AG08396 (cell line): ENCODE measurements at places on chromosomes 6 and 20.

GRCh38 chr6:25630508-25631278, 21.3 kb upstream of the SCGN start:
- DNase-seq, result no peak

DNA sequence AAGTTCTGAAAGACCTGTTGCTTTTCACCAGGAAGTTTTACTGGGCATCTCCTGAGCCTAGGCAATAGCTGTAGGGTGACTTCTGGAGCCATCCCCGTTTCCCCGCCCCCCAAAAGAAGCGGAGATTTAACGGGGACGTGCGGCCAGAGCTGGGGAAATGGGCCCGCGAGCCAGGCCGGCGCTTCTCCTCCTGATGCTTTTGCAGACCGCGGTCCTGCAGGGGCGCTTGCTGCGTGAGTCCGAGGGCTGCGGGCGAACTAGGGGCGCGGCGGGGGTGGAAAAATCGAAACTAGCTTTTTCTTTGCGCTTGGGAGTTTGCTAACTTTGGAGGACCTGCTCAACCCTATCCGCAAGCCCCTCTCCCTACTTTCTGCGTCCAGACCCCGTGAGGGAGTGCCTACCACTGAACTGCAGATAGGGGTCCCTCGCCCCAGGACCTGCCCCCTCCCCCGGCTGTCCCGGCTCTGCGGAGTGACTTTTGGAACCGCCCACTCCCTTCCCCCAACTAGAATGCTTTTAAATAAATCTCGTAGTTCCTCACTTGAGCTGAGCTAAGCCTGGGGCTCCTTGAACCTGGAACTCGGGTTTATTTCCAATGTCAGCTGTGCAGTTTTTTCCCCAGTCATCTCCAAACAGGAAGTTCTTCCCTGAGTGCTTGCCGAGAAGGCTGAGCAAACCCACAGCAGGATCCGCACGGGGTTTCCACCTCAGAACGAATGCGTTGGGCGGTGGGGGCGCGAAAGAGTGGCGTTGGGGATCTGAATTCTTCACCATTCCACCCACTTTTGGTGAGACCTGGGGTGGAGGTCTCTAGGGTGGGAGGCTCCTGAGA, at the start of gene HFE:
HFE (plus strand) TSS at position 146 of the 832 bp plus-strand sequence; CDS start at position 158, 12 bp downstream.
- DNase-seq, result peak; percentile 50

DNA sequence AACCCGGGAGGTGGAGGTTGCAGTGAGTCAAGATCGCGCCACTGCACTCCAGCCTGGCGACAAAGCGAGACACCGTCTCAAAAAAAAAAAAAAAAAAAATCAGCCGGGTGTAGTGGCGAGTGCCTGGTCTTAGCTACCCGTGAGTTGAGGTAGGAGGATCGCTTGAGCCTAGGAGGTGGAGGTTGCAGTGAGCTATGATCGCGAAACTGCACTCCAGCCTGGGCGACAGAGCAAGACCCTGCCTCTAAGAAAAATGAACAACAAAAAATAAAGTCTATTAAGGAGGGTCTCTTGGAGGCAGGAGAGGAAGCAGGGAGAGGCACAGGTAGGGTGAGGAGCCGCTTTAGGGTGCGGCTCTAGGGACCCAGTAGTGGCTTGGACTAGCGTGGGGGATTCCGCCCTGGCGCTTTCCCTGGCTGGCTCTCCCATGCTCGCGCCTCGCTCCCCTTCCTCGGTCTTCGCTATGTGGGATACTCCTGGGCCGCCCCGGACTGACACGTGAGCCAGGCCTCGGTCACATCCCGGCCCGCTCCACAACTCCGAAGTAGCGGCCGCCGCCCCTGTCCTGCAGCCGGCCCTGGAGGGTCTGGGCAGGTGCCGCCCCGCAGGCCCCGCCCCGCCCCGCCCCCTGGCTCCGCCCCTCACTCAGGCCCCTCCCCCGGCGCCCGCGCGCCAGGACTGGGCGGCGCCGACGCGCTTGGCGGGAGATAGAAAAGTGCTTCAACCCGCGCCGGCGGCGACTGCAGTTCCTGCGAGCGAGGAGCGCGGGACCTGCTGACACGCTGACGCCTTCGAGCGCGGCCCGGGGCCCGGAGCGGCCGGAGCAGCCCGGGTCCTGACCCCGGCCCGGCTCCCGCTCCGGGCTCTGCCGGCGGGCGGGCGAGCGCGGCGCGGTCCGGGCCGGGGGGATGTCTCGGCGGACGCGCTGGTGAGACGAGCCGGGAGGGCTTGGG, at the start of gene MYBL2:
MYBL2 (plus strand) TSS at position 739 of the 953 bp plus-strand sequence; CDS start at position 909, 170 bp downstream.
- peak; percentile 91 for DNase-seq

- no peak for DNase-seq
These were observed 13.5 kb downstream of the NCOA7 start for GRCh38 chr6:125804264-125804663.

GRCh38 chr6:159261995-159262394, 92.8 kb downstream of the FNDC1 start:
- DNase-seq, result no peak

DNA sequence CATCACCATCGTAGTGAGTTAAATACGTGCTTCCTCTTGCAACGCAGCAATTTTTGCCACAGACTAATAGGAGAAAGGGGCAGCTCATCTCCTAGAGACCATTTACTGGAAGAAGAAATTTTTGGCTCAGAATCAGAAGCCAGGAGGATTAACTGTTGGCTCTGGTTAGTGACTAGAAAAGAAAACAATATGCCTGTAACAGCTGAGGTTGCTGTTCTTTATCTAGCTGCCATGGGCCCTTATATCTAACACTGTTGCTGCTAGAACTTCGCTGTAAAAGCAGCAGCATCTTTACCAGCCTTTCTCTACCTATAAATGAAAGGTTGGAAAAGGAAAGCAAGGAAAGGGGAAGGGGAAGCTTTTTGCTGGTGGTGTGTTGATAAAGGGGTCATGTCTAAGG, 65.9 kb downstream of the FAM135A start:
- no peak for DNase-seq

GRCh38 chr6:54288474-54288873, 19.8 kb upstream of the TINAG start:
- DNase-seq, result no peak

DNA sequence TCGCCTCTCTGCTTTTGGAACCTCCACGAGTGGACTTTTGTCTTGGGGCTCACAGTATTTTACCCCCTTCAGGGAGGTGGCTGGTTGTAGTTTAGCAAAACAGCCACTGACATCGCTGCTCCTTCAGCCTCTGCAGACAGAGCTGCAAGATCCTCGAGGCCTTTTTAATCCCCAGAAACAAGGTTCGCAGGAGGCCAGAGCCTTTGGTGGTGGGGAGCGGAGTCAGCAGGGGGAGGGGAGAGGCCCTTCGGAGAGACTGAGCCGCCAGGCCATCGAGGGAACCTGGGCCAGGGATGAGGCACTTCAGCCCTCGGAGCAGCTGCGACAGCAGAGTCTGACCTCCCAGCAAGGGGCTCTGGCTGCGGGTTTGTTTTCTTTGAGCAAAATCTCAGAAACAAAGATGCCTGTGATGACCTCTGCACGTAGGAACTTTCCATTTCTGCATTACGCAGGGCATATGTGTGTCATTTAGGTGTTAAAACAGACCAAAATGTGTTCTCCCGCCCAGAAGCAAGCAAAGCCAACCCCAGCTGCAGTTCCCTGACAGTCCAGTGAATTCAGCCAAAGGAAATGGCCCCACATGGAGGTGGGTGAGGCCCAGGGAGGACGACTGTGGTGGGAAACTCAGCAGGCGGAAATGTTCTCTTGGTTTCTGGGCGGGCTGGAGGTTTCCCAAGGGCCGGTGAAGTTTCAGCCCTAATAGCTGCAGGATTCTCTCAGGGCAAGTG, 171.2 kb upstream of the SULF2 start:
- no peak for DNase-seq

DNA sequence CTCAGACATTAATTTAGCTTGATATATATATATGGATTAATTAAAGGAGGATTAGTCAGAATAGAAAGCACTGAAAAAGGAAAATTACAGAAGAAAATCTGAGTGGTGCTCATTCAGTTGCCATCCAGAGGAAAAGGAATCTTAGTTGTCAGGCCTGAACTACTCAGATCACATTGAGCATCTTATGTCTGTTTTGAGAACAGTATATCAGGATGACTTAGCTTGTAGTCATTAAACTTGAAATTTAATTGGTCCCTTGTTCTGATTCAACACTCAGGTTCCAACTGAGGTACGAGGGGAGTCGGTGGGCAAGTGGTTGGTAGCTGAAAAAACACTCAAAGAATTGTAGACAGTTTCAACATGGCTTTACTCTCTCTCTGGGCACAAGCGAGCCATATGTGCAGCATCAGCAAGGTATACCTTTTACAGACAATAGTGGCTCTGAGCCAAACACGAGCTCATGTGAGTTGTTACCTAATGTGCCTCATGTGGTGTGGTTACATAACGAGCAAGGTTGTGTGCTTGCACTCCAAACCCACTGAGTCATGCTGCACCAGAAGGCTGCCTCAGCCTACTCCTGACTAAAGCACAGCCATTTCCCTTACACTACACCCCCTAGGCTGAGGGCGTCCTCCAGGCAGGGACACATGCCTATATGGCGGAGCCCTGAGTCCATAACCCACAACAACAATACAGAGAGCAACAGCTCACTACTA, 73.0 kb upstream of the HMGN3 start:
- DNase-seq, result no peak

GRCh38 chr6:83511266-83511665, 1.1 kb upstream of the PRSS35 start:
- no peak for DNase-seq

DNA sequence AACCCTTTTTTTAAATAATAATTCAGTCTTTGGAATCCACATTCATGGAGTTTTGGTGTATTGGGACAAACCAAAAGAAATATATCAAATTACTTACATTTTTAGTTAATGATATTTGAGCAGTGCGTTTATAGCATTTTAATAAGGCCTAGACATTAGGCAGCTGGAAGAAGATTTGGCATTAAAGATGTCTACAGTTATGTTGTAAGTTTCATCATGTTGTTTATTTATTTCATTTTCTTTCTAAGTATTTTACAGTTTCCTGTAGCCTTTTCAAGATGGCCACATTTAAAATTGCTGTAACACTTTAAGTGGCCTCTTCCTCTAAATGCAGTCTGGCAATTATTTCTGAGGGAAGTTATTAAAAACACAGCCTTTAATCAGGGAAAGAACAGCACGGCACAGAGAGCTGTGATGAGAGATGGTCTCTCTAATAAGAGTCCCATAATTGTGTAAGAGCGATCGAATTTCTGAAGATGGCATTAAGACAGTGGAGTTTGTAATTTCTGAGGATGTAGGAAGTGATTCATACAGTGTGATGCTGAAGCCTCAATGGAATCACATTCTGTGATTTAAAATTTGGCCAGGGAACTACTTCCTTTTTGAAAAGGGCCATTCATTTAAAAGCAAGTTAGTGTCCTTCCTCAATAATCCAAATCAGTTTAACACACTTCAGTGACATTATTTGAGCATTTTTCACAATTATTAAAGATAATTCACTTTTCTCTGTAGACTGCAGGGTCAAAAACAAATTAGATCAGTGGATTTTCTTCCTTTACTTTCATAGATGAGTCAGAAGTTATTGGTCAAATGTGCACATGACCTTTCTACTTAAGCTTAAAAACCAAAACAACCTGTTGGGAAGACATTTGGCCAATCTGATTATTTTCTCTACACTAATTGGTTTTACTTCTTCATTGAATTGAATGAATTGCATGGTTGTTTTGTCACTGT, 52.4 kb upstream of the EDN3 start:
- no peak for DNase-seq

DNA sequence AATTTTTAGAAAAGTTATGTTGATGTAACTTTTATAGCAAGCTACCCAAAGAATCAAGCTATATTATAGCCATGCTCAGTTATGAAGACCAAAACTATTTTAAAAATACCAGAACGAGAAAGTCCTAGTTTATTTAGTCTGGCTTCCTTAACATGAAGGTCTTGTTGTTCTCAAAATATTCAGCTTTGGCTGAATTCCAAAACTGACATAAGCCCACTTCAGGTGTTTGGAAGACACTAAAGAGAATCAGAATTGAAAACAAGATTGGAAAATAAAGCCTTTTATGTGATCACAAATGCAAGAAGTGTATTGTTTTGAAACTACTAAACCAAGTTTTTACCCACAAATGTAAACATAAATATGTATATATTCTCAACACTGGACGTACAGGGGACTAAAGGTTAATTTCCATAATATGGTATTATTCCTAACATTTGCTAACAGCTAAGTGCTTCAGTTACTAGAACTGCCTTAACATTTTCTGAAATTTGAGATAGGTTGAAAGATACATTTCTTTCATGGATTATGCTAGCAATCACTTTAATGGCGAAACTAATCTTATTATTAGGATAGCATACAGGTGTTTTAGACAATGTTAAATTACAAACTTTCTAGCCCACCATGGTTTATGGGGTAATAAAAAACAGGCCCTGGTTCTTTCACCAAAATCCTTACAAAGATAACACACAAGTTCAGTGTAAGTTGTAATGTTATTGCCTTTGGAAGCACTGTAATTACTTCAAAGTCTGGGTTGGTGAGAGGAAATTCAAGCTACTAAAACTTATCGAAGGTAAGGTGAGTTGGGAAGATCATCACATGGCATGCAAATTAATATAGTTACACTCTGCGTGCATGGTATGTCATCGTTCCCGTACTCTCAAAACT, 1.6 kb downstream of the MAP3K5 start:
- no peak for DNase-seq

DNA sequence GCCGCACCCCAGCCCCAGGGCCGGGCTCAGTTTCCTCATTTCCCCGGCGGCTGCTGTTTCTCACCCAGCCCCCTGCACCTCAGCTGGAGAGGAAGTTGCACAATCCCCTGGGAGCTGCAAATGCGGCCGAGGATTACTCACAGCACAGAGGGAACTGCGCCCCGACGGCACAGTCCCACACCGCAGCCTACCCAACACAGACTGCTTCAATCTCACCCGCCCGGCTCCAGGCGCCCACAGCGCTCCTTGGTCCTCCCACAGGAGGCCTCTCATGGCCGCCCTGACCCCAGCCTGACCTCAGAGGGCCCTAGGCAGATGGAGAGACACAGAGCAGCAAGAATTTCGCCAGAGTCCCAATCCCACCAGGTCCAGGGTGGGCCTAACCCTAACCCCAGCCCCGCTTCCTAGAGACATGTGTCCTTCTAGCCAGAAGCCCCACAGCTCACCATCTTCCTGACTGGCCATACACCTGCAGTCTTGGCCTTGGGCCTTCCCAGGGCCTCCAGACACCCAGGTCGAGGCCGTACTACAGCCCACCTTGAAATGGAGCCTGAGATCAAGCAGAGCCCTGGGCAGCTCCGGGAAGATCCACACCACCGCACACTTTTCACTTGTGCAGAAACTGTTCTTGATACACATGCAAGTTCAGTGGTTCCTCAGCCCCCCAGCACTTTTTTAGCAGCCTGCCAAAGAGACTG, 11.7 kb downstream of the TFEB start:
- peak; percentile 94 for DNase-seq

GRCh38 chr20:9518576-9519175, 4.3 kb downstream of the LAMP5 start:
- DNase-seq, result no peak

DNA sequence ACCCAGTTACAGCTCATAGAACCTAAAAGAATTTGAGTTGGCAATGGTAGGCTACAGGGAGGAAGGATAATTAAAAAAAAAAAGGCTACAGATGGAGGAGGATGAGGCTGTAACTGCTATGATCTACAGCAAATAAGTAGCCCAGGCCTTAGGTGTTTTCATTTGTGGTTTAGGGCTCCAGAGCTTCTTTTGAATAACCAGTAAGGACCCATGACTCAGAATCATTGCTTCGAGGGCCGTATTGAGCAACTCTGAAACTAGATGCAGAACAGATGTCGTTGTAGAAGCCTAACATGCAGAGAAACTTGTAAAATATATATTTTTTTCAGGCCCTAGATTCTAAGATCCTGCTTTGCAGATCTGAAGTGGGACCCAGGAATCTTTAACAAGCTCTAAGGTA, 19.0 kb upstream of the ASIP start:
- peak; percentile 84 for DNase-seq

GRCh38 chr6:80618953-80619352, 512.5 kb downstream of the BCKDHB start:
- DNase-seq, result no peak

- DNase-seq, result no peak
These were observed 8.2 kb upstream of the BCAS4 start for GRCh38 chr20:50786703-50787102.
